Pancreas (tissue), 10 donors: ENCODE measurements at places on chromosomes 6 and 20. TPM values are rescaled to one million over a fixed set of nuclear protein-coding genes. Genes with fewer than 3 reads are reported as not detected.

Gene PCSK2
- polyA plus RNA-seq: 7.3 TPM

DNA sequence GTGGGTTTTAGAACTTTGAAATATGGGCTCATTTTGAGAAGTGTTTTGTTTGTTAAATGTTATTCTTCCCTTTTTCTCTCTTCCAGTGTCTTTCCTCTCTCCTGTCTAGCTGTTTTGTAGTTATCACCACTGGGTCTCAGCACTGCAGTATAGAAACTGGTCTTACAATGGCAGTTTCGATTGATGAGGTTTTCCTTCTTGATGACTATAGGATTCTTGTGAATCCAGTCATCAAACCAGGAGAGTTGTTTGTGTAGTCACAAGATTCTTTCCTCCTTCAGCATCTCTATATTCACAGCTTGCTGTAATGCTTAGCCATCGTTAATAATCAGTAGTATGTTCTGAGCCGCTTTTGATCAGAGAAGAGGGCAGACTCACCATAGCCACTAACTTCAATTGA lies 172.3 kb downstream of the OGFRL1 start:
- no peaks in the 10 kb centered on the region for H3K36me3 ChIP-seq
- H3K27me3 ChIP-seq: no peaks in the 10 kb centered on the region
- H3K4me3 ChIP-seq: no peak overlapping the region

DNA sequence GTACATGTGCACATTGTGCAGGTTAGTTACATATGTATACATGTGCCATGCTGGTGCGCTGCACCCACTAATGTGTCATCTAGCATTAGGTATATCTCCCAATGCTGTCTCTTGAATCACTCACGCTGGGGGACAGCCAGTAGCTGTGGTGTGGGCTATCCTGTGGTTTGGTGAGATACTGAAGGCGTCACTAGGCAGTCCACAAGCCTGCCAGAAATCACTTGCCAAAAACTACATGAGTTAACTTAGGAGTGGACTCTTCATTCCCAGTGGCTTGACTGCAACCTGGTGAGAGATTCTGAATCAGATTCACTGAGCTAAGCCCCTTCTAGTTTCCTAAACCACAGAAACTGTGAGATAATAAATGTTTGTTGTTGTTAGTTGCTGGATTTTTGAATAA lies 191.3 kb downstream of the TSHZ2 start:
- no peak overlapping the region for H3K4me3 ChIP-seq
- no peak for DNase-seq
- no peaks in the 10 kb centered on the region for H3K27me3 ChIP-seq
- no peak overlapping the region for H3K27ac ChIP-seq
- H3K4me1 ChIP-seq: no peaks in the 10 kb centered on the region

- no peaks in the 10 kb centered on the region for H3K27me3 ChIP-seq
- DNase-seq: no peak
- H3K27ac ChIP-seq: no peak overlapping the region
- no peaks in the 10 kb centered on the region for H3K4me1 ChIP-seq
These were observed 347.3 kb downstream of the THBS2 start for GRCh38 chr6:168906391-168906790.

GRCh38 chr20:5056801-5057599 lies 55.7 kb upstream of the SLC23A2 start:
- no peaks in the 10 kb centered on the region for H3K4me1 ChIP-seq
- H3K27ac ChIP-seq: no peak overlapping the region
- DNase-seq: no peak
- H3K27me3 ChIP-seq: no peaks in the 10 kb centered on the region
- no peak overlapping the region for H3K4me3 ChIP-seq
- H3K36me3 ChIP-seq: no peaks in the 10 kb centered on the region

GRCh38 chr20:21826976-21827375 lies 121.5 kb downstream of the PAX1 start:
- DNase-seq: no peak
- H3K27me3 ChIP-seq: no peaks in the 10 kb centered on the region
- H3K36me3 ChIP-seq: no peaks in the 10 kb centered on the region
- no peaks in the 10 kb centered on the region for H3K4me1 ChIP-seq

DNA sequence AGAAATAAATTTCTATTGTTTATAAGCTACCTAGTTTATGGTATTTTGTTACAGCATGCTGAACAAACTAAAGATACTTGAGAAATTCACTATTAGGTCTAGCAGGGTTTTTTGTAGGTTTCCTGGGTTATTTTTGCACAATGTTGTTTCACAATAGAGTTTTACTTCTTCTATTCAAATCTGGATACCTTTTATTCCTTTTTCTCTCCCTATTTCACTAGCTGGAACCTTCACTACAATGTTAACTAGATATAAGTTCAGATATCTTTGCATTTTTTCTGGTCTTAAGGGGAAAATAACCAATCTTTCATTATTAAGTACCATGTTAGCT lies 237.7 kb upstream of the CITED2 start:
- H3K27ac ChIP-seq: no peak overlapping the region
- H3K27me3 ChIP-seq: no peaks in the 10 kb centered on the region
- peaks cover 6% of the 10 kb centered on the region for H3K4me1 ChIP-seq
- H3K4me3 ChIP-seq: no peak overlapping the region
- DNase-seq: no peak

- DNase-seq: peak; percentile 61
- peak within 1 kb of the TSS; percentile 26 for H3K4me3 ChIP-seq
- no peaks in the 10 kb centered on the region for H3K27me3 ChIP-seq
- H3K36me3 ChIP-seq: no peaks in the 10 kb centered on the region
These were observed at the start of gene HFE for GRCh38 chr6:26087284-26088115. TSS of gene HFE (plus strand) at chr6:26087429. CDS start at chr6:26087441, 12 bp downstream.

Gene STMND1
- polyA plus RNA-seq: 1.1 TPM

DNA sequence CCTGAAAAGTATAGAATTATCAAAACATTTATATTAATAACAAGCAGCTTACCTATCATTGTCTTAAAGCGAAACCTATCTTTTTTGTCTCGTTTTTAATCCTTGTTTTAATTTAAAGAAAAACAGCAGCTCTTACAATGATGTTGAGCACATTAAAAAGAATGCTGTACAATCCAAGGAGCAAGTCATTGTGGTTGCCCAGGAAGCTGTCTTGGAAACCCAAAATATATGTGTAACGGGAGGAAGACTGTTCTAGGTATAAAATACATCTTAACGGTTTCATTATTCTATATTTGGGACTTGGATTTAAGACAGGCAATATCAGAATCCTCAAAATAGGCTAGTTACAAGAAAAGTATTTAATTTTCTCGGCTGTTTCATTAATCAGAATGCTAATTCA lies 21.7 kb downstream of the ZNF133 start:
- no peaks in the 10 kb centered on the region for H3K27me3 ChIP-seq
- DNase-seq: no peak
- H3K27ac ChIP-seq: no peak overlapping the region
- no peak overlapping the region for H3K4me3 ChIP-seq
- peaks cover 5% of the 10 kb centered on the region for H3K4me1 ChIP-seq

Gene DEF6
- polyA plus RNA-seq: 40.6 TPM

- H3K4me3 ChIP-seq: no peak overlapping the region
- no peaks in the 10 kb centered on the region for H3K27me3 ChIP-seq
- H3K4me1 ChIP-seq: peaks cover 9% of the 10 kb centered on the region
- no peak overlapping the region for H3K27ac ChIP-seq
- no peak for DNase-seq
These were observed 3.0 kb downstream of the OGFR start for GRCh38 chr20:62807444-62808210.

GRCh38 chr6:166936079-166936787 lies 20.1 kb downstream of the RNASET2 start:
- H3K27me3 ChIP-seq: no peaks in the 10 kb centered on the region
- no peaks in the 10 kb centered on the region for H3K36me3 ChIP-seq
- H3K4me1 ChIP-seq: no peaks in the 10 kb centered on the region
- H3K4me3 ChIP-seq: no peak overlapping the region
- no peak overlapping the region for H3K27ac ChIP-seq

Gene IP6K3
- polyA plus RNA-seq: 0.49 TPM

Gene LY86
- 0.38 TPM for polyA plus RNA-seq

- no peaks in the 10 kb centered on the region for H3K27me3 ChIP-seq
- DNase-seq: no peak
- H3K4me1 ChIP-seq: no peaks in the 10 kb centered on the region
- no peak overlapping the region for H3K27ac ChIP-seq
- H3K36me3 ChIP-seq: no peaks in the 10 kb centered on the region
These were observed 213.3 kb downstream of the AKAP7 start for GRCh38 chr6:131348572-131348971.

Gene BPIFB4
- not detected for polyA plus RNA-seq

- no peaks in the 10 kb centered on the region for H3K36me3 ChIP-seq
- no peaks in the 10 kb centered on the region for H3K4me1 ChIP-seq
- H3K27ac ChIP-seq: no peak overlapping the region
- no peak overlapping the region for H3K4me3 ChIP-seq
- DNase-seq: peak; percentile 52
These were observed 271.4 kb downstream of the EYA4 start for GRCh38 chr6:133512410-133513016.

Gene RHAG
- not detected for polyA plus RNA-seq

DNA sequence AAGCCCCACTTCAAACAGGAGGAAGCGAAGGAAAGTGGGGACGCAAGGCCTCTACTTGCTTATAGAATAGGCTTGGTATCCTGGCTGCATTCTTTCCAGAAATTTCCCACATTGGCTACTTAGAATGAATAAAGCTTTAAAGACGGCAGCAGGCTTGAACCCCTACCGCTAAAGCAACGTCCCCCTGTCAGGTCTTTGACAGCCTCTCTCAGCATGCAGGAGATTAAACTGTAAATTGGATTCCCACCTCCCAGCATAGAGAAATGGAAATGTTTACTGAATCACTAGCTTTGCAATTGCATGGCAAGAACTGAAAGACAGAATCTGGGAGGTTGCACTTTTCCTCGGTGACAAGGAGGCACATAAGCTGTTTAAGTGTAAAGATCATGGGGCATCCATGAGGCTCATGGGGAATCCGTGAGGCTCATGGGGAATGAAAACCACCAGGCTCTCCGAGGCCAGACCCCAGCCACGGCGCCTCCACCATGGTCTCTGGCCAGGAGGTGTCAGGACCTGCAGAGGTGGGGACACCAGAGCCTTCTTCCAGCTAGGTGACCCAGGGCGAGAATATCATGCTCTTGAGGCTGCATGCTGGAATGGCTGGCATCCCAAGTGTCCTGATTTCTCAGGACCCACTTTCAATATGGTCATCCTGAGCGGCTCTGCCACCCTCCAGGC lies 10.3 kb downstream of the LEMD2 start:
- H3K4me1 ChIP-seq: no peaks in the 10 kb centered on the region
- no peak overlapping the region for H3K4me3 ChIP-seq
- H3K36me3 ChIP-seq: peaks cover 13% of the 10 kb centered on the region
- H3K27ac ChIP-seq: no peak overlapping the region
- no peaks in the 10 kb centered on the region for H3K27me3 ChIP-seq

Gene SRMS
- polyA plus RNA-seq: not detected

Gene RUNX2
- 0.21 TPM for polyA plus RNA-seq

DNA sequence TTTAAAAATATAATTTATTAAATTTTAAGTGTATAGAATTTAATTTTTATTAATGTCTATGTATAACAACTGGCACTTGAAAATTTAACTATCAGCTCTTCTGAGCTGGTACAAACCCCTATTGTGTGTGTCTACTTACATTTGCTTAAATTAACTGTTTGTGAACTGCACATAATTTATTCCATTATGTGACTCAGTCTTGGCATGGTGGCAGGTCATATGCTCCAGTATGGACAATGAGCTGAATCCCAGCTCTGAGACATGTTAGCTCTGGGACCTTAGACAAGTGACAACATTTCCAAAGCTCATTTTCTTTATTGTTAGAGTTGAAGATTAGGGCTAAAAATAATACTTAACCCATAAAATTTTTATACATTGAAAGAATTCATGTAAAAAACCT lies 526.1 kb upstream of the MARCKS start:
- DNase-seq: no peak
- no peaks in the 10 kb centered on the region for H3K27me3 ChIP-seq
- no peak overlapping the region for H3K27ac ChIP-seq
- peaks cover 6% of the 10 kb centered on the region for H3K4me1 ChIP-seq
- no peak overlapping the region for H3K4me3 ChIP-seq

DNA sequence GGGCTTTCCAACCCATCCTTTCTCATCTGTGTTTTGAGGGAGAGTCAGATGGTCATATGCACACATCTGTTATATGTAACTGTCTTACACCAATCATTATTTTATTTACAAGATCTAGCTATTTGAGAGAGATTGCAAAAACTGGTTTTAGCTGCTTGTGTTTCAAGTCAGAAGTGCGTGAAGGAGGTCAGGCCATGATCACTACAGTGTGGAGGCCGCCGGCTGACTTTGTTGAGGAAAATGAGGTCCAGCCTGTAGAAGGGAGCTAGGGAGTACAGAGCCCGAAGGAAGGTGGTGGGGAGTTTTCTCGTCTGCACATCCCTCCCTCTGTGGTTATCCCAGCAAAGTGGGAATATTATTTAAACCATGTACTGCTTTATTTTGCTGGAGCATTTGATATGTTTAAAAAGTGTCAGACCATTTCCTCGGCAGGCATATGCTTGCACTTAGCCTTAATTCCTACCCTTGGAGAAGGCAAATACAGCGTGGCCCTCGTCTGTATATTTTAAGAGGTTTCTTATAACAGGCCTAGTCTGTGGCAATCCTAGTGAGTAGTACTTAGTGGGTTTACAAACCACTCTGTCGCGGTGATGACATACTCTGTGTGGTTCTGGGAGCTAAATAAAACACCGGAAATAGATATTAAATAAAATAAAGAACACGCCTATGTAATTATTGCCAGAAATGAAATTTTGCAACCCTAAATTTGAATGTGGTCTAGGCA lies 95.6 kb downstream of the UST start:
- H3K4me3 ChIP-seq: no peak overlapping the region
- no peaks in the 10 kb centered on the region for H3K27me3 ChIP-seq
- peaks cover 10% of the 10 kb centered on the region for H3K4me1 ChIP-seq
- H3K36me3 ChIP-seq: no peaks in the 10 kb centered on the region
- no peak for DNase-seq
- no peak overlapping the region for H3K27ac ChIP-seq
